ENCODE measurements at places on chromosomes 7 and 10.

DNA sequence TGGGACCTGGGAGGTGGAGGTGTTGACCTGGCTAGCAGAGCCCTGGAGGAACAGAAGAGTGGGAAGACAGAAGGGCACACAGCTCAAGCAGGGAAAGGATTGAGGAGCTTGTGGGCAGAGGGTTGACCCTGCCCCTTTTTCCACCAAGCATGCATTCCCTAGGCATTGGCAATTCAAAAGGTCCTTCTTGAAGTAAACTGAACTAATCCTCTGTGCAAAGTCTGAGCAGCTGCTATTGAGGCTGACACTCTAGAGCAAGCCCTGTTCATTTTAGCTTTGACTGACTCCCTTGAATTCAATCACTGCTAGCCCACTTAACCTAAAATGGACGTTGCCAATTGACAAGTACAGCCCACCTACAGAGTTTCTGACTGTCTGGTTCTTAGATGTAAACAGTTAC is 116.5 kb upstream of the TNS3 start:
- no peak for DNase-seq

DNA sequence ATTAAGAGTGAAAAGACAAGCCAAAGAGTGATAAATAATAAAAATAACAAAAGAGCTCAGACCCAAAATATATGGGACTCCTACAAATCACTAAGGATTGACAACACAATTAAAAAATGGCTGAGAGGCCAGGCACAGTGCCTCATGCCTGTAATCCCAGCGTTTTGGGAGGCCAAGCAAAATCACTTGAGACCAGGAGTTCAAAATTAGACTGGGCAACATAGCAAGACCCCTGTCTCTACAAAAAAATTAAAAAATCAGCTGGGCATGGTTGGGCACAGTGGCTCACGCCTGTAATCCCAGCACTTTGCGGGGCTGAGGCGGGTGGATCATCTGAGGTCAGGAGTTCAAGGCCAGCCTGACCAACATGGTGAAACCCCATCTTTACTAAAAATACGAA is 137.3 kb downstream of the IDE start:
- DNase-seq, result no peak

- no peak for DNase-seq
Measured at GRCh38 chr7:150959739-150960734, 18.1 kb downstream of the KCNH2 start.

DNA sequence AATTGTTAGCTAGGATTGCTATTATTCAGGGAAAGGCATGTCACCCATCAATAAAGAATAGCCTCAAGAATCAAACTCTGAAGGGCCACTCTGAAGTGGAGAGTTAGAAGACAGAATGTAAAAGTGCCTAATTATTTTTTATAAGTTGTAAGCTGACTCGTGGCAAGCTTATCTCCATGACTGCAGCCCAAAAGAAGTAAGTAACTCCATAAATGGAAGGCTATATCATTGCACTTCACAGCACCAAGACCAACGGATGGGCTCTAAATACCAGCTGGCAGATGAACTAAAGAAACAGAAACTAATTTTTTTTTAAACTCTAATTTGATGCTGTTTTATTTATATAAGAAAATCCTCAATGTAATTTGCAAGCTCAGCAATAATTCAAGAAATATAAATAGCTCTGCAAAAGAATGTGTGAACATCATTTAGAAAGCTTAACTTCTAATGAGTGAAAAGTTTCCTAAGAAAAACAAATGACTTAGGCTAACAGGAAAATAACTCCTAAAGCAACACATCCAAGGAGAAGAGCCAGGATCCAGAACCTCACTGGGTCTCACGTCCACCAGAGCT is 165.5 kb downstream of the SNX13 start:
- no peak for DNase-seq

DNA sequence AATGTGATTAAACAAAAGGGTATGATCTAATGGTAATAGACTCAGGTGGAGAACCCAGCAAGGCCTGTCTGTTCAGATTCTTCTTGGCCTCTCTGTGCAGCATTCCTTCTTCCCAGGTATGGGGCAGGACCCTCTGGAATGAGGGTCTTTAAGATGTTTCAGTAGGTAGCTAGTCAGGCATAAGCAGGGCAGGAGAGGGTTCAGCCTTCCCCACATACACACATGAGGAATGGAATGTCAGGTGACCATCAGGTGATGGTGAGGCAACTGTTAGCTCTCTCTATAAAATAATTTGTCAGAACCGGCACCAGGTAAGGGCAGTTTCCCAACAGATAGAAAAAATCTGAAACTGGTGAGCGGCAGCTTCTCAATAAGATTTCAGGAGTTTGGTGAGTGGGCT is 222.3 kb upstream of the PHYHIPL start:
- DNase-seq, result no peak

- no peak for DNase-seq
Measured at GRCh38 chr10:1576467-1577372, 160.6 kb downstream of the ADARB2 start.

DNA sequence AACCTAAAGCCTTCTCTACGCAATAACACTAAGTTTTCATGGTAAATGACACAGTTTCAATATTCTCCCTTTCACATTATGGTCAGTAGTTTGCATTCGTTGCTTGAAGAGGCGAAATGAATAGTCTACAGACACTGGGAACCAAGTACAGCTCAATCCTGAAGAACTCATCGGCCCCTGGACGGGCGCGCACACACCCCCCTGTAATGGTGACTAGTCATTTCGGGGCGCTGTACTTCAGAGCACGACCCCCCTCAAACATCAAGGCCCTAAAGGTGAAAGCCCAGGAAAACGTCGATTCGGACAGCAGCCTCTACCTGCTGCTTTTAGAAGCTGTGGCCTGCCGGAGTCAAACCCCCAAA is 1.0 kb downstream of the NT5C2 start:
- DNase-seq, result no peak

DNA sequence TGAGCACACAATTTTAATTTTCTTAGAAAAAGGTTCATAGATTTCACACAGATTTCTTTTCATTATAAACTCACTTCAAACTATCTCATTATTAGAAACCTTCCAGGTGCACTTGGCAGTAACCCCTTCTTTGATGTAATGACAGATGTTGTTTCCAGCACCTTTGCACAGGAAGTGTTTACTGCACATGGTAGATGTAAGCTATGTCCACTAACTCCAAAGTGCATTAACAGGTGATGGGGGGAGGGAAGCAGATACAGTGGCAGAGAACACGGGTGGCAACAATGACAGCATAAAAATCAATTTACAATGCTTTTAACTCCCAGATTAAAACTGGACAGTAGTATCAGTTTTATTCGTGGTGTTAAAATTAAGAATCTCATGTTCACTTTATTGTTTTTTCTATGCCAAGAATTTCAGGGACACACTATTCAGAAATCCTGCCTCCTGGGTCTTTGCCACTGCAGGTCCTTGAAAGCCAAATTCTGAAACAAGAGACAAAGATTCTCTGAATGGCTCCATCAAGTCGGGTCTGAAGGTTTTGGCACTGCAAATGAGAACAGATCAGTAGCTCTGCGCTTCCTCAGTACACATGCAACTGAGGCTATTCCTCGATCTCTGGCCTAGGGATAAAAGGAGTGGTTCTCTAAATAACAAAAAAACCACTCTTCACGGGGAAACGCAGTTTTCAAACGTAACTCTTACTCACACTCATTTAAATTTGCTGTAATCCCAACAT is 187.7 kb downstream of the JAZF1 start:
- peak; percentile 54 for DNase-seq

GRCh38 chr7:71290452-71290851 is 158.5 kb downstream of the GALNT17 start:
- no peak for DNase-seq

- DNase-seq, result no peak
Measured at GRCh38 chr10:104447331-104447730, 93.7 kb downstream of the CFAP58 start.

GRCh38 chr10:19874791-19875190 is 58.6 kb downstream of the PLXDC2 start:
- no peak for DNase-seq

DNA sequence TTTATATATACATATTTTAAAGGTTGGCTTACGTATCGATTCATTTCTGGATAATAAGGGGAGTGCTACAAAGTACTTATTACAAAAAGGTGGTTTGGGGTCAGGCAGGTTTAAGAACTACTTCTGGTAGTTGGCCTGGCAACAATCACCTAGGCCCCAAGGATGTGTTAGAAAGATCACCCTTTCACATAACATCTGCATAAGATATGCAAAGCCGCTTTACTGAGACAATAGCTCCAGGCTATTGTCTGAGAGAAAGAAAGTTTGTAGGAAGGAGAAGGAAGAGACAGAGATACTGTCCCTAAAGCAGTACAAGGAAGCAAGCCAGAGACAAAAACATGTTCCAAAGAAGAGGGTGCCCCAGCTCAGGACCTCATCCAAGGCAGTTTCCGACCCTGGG is 6.2 kb downstream of the PAXIP1 start:
- DNase-seq, result no peak

DNA sequence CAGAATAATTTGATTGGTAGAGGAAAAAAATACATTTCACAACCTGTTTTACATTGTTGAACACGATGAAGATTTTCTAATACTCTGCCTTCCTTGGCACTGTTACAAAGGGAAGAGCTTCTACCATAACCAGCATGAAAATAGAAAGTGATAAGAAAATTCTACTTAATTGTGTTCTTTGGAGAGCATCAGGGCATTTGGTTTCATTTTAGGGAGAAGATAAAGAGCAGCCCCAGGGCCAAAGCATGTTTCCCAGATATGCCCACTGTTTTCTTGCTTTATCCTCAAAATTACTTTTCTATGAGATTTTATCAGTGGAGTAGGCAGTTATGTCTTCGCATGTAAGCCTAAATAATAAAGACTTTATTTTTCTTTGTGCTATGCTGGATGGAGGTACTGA is 9.5 kb downstream of the CHRM2 start:
- DNase-seq, result no peak

- no peak for DNase-seq
Measured at GRCh38 chr7:94044806-94045205, 40.7 kb upstream of the BET1 start.

DNA sequence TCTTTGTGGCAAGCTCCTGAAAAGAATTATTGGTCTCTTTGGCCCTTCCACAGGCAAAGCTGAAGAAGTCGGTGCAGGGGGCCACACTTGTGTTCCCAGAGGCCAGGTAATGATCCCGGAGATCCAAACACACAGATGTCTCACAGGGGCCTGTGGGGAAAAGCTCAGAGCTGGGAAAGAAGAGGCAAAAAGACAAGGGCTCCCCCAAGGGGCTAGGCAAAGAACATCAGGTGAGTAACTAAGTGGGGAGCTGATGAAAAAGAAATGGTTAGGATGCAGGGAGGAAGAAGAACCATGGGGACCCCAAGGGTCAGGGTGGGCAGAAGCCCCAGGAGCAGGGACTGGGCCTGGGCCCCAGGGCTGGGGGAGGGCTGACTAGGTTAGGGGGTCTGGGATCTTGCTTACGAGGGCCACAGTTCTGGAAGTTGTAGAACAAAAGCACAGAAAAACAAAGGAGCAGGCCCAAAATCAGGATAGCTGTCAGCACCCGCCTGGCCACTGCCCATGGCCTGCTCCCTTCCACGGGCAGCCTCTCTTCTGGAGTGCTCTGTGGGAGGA is 1.1 kb downstream of the KEL start:
- DNase-seq, result no peak

- DNase-seq, result no peak
Measured at GRCh38 chr7:1078985-1079384, 8.9 kb upstream of the GPER1 start.

DNA sequence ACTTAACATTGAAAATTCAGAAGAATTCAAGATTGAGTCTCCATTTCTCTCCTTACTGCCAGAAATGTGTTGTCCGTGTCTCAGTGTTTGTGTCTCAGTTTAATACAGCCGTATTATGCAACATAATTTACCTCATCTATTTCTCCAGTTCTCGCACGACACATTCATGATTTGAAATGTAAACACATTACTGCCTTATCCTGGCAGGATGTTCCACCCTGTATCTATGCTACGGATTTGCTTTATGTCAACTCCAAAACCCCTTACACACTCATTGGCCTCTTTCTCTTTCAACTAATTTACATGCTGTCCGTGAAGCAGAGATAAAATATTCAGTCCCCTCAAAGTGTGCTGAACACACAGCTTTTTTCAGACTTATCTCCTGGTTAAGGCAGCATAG is 653.7 kb upstream of the SEMA3D start:
- DNase-seq, result no peak

DNA sequence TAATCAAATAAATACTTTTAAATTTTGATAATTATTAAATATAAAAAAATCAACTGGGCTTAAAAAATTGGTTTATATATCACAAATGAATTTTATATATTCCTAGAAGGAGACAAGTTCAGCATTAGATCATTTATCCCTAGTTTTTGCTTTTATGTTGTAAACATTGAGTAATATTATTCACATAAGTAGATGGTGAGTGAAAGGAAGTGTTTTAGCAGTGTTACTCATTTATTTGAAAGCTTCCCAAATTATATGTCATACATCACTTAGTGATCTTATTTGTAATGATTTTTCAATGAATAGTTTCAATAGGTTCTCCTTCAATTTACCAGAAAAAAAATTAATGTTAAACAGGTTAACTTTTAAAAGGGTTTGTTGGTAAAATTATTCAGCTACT is 15.8 kb downstream of the KLLN start:
- no peak for DNase-seq

- DNase-seq, result no peak
Measured at GRCh38 chr7:144049491-144049890, 743 bp downstream of the OR2A5 start.

GRCh38 chr7:39924122-39924521 is 25.9 kb upstream of the CDK13 start:
- DNase-seq, result no peak

- DNase-seq, result no peak
Measured at GRCh38 chr7:122463631-122464030, 159.1 kb upstream of the FEZF1 start.

GRCh38 chr7:140222814-140223213 is 46.0 kb upstream of the KDM7A start:
- DNase-seq, result no peak

- no peak for DNase-seq
Measured at GRCh38 chr7:98526059-98526458, 91.0 kb upstream of the NPTX2 start.

- no peak for DNase-seq
Measured at GRCh38 chr10:69278446-69278963, at the start of gene HK1. Gene HK1, plus strand, starts transcription at chr10:69278496.

GRCh38 chr10:100175875-100176274 is 10.0 kb downstream of the ERLIN1 start:
- DNase-seq, result no peak

GRCh38 chr7:132028144-132028920 is 471.9 kb upstream of the PODXL start:
- no peak for DNase-seq

DNA sequence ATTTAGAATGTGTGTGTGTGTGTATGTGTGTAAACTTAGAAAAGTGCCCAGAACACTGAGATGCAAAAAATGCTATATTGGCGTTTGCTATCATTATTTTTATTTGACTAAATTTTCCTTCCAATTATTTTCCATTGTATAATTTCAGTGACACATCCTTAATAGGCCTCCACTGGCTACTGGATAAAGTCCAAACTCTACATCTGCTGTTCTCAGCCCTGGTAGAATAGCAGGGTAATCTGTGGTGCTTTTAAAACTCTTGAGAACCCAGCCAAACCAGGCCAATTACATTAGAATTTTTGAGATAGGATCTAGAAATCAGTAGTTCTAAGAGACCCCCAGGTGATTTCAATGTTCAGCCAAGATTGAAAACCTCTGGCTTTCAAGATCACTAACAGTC is 66.4 kb downstream of the ZNF503 start:
- DNase-seq, result peak; percentile 18
